Stimulated activated CD8-positive, alpha-beta memory T cell treated with anti-CD3 and anti-CD28 coated beads, Interleukin-15, amount 100 ng/mL, for 48 hours (primary cell): ENCODE measurements at places on chromosomes 1 and 21.

DNA sequence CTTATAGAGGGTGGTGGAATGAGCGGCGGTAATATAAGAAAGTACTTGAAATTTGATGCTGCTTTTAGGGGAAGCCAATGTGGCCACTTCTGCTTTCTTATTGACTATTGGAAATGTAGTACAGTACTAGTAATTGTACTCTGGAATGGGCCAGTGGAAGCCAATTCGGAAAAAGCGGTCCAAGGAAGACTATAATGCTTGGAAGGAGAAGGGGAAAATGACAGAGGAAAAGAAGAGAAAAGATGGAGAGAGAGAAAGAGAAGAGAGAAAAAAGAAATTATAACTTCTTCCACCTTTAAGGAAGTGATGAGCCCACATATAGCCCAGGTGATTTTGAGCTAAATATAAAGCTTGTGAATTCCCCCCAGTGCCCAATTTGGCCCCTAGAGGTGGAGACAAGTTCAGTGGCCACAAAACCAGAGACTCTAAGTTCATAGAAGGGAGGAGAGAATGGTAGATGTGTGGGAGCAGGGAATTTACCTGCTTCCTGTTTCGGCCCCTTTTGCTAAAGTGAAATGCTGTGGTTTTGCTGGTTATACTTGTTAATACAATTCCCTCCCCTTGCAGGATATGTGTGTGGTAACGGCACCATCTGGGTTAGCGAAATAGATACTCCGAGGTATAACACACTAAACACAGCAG lies 35.7 kb upstream of the DUSP10 start:
- DNase-seq: peak; percentile 32

DNA sequence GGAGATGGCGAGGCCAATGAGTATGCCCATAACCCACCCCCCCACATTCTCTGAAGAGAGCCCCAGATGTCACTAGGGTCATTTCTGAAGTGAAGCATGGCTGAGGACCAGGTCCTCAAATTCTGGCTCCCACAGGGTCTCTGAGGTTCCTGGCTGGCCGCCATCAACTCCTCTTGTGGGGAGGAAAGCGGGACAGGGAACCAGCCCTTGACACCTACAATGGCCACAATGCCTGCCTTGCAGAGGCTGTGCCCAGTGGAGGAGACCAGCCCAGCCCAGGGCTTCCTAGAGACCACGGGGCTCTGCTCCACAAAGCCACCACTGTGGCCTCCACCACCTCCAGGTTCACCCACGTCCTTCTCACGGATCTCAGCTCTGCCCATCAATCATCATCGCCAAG lies 120.1 kb upstream of the ARHGEF16 start:
- no peak for DNase-seq

- no peak for DNase-seq
These were observed 119.0 kb upstream of the NFIA start for GRCh38 chr1:60963167-60963940.

- DNase-seq: no peak
These were observed 31.6 kb downstream of the CAPZB start for GRCh38 chr1:19453741-19454201.

DNA sequence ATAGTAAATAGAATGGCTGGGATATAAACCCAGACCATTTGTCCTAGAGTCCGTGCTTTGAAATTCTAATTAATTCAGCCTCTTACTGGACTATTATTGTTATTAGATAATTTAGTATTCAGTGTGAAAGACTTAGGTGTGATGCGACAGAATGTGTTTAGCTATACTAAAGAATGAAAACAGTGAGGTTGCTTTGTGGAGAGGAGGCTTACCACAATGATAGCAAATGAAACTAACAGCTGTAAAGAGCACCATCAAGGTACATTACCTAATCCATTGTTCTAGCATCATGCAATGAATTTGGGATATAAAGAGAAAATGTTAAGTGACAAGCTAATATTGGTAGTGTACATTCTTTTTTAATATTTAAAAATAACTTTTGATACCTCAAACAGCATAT lies 911.1 kb downstream of the KCNT2 start:
- no peak for DNase-seq

- DNase-seq: no peak
These were observed 10.4 kb upstream of the SGIP1 start for GRCh38 chr1:66523562-66523961.

DNA sequence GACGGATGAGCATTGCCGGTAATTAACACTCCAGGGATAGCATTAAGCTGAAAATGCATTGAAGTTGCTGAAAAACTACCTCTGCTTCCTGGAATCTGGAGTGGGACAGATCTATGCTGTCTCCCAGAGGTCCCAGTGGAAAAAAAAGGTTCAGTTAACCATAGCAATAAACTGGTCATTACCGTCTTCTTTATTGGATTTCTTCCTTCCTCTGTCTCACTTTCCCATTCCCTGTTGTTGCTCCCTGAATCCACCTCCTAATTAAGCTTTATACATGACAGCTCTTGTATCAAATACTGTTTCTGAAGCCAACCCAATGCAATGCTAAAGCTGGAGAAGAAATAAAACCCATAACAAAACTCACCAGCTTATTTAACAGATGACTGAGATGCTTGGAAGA lies 1805.9 kb downstream of the NCAM2 start:
- no peak for DNase-seq

DNA sequence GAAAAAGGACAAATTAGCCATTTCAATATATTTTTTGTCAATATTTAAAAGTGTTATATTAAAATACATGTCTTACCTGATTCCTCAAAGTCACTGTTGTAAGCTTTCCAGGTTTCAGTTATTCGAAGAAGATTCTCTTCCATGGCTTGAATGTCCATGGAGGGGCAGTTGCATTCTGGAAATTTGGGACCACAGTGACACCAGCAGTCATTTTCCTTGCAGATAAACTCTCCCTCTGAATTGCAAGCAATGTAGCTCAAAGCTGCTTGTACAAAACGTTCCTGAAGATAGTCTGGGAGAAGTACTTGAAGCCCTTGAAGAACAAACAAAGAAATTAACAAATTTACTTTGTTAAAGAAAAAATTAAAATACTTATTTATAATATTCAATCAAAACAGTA lies 251.7 kb downstream of the BRINP3 start:
- no peak for DNase-seq

GRCh38 chr21:41706263-41706639 lies 60.6 kb downstream of the RIPK4 start:
- no peak for DNase-seq

DNA sequence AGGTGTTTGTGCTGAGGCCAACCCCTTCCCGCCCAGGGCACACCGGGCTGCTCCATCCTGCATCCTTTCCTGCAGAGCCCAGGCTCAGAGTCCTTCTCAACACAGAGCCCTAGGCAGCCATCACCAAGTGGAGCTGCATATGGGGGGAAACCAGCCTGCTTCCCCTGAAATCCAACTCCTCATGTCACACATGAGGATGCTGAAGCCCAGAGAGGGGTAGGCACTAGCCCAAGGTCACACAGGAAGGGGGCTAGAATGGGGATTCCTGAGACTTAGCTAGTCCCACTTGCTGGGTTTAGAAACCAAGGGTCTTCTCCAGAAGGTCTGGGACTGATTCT lies 5.5 kb upstream of the TNFRSF1B start:
- DNase-seq: no peak

- DNase-seq: no peak
These were observed 844.3 kb downstream of the KCNT2 start for GRCh38 chr1:195763907-195764374.

DNA sequence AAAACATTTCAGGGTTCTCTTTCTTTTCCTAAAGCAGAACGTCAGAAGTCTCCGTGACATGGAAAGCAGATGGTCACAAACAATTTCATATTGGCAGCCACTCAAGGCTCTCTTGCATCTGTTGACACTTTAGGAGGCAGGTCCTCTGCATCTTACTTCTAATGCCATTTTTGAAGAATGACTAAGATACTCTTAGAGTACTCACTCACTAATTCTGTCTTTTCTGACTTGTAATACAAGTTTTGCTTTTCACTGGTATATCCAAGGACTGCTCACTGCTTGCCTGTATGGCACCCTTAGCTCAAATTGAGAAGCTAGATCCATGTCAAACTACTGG lies 68.3 kb downstream of the PRRX1 start:
- no peak for DNase-seq

GRCh38 chr1:78145105-78145580 lies 99.4 kb downstream of the GIPC2 start:
- DNase-seq: peak; percentile 4

- DNase-seq: no peak
These were observed 134.3 kb downstream of the MATN1 start for GRCh38 chr1:30589083-30589482.

DNA sequence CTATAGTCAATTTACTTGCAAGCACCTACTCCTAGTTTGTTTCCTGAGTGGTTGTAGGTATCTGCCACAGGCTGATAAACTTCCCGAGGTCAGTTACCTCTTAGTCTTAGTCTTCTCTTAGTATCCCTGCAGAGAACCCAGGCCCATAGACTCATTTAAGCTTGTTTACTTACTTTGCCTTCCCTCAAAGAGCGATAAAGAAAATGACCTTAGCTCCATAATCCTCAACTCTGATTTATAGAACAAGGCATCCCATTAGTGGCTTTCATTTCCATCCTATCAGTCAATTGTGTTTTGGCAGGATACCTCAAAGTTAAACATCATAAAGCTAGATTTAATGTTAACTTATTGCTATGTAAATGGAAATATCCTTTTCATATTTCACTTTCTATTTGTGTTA lies 119.7 kb downstream of the UCHL5 start:
- DNase-seq: no peak

GRCh38 chr1:223819730-223820514 lies 25.8 kb downstream of the TP53BP2 start:
- no peak for DNase-seq

DNA sequence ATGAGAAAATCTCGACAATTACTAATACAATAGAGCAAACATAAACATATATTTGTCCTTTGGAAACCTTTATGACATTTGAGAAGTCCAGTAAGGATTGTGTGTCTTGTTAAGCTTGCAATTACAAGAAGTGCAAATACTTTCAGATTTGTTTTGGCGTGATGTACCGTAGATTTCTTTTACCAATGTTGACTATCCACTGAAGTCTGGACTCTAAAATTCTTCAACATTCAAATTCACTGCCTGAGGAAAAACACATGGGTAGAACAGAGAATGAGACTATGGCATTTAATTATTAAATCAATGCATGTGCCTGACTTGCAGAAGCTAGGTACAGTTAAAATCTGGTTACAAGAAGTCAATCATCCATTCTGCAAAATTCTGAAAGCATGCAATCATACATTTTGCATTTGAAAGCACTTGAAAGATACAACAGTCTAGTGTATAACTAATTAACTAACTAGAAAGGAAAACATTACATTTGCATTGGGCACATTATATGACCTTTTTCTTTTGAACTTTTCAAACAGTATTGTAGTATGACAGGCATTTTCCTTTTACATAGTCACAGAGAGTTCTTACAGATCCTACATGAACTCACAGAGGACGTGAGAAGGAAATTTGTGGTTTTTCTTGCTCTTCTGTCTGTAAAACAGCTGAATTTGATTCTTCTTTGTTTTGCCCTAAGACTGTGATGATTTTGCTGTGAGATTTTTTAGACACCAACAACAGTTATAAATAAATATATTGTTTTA lies 511.1 kb upstream of the ADGRL4 start:
- no peak for DNase-seq

DNA sequence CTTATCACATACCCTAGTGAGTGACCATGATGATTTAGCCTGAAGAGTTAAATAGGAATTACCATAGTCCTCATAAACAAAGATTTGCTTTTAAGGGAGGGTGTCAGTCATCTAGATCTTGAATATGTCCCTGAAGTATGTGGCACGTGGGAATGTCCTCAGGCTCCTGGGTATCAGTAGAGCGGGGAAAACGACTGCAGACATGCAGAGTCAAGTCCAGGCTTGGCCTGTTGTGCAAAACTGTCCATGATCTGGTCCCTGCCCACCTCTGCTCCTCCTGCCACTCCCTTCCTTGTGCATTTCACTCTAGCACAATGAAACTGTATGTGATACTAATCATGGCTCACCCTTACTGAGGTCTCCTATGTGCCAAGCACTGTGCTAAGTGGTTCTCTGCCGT lies 12.9 kb downstream of the MOV10 start:
- DNase-seq: no peak

DNA sequence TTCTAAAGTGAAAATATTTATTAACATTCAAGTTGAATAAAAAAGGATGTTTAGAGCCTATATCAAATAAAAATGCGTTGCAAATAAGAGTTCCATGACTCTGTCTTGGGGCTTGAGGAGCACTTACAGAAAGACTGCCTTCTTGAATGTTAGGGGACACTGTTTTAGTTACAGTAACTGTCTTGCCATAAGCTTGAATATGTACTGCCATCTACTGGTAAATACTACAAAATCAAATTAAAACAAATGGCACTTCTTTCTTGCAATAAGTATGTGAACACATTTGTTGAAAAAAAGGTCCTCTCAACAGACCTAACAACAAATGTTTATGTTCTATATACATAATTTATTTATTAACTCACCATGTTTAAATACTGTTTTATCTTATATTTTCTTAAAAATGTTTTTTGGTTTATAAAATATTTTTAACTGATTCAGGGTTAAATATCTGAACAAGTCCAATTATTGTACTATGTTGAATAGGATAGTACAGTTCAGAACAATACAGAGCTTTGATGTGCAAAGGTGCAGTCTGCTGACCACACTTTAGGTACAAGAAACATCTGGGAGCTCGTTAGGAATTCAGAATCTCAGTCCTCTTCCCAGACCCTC lies 199.5 kb downstream of the LRRIQ3 start:
- no peak for DNase-seq

GRCh38 chr21:37072274-37072987 lies 440 bp downstream of the PIGP start:
- DNase-seq: no peak

DNA sequence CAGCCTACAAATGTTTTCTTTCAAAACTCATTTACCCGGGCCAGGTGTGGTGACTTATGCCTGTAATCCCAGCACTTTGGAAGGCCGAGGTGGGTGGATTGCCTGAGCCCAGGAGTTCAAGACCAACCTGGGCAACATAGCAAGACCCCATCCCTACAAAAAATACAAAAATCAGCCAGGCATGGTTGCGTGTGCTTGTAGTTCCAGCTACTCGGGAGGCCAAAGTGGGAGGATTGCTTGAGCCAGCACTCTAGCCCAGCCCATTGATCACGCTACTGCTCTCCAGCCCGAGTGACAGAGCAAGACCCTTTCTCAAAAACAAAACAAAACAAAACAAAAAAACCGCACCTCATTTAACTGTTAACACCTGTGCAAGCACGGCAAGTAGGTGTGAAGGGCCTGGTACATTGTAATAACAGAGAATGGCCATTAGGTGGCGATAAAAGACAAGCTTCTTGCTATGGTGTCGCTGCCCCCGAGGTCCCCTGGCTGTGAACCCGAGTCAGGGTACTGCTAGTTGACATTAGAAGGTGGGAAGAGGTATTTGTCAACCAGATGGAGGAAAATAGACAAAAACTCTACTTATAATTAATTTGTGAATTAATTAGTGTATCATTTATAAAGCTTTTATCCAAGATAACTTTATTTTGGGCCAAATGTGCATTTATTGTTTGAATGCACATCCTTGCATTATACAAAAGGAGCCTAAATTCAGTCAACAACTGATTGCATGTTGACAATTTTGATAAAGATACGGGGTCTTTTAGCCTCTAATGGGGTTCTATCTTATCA lies 66.5 kb downstream of the SH3BGR start:
- peak; percentile 5 for DNase-seq

DNA sequence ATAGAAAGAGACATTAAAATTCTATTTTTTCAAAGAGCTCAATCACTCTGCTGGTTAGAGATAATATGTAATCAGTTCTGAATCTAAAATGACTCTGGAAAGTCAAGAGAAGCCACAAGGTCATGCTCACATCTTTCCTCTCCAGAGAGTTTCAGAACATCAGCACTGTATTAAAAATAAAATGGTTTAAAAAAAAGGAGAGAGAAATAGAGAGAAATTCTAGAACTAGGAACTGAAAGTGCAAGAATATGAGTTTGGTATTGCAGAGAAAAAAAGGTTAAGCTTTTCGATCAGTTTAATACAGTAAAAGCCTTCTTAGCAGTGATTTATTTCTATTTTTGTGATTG lies 44.0 kb upstream of the DIPK1A start:
- no peak for DNase-seq
